Activated CD4-positive, alpha-beta T cell treated with anti-CD3 and anti-CD28 coated beads, Interleukin-2, amount 10 ng/mL, durations not matched to agents 7 days and 5 days (primary cell): ENCODE measurements at places on chromosomes 1 and 21. TPM values are rescaled to one million over a fixed set of nuclear protein-coding genes. Genes with fewer than 3 reads are reported as not detected.

The C4BPA gene
- not detected for total RNA-seq

The CASQ1 gene
- not detected for total RNA-seq

The CR1L gene
- not detected for total RNA-seq

The SEMA4A gene
- 37.8 TPM for total RNA-seq

The SLC1A7 gene
- total RNA-seq: not detected

The VASH2 gene
- total RNA-seq: not detected
